ENCODE measurements at places on chromosomes 2 and 18.

GRCh38 chr18:76458522-76459311, 36.3 kb downstream of the ZNF516 start:
- no peak for DNase-seq

DNA sequence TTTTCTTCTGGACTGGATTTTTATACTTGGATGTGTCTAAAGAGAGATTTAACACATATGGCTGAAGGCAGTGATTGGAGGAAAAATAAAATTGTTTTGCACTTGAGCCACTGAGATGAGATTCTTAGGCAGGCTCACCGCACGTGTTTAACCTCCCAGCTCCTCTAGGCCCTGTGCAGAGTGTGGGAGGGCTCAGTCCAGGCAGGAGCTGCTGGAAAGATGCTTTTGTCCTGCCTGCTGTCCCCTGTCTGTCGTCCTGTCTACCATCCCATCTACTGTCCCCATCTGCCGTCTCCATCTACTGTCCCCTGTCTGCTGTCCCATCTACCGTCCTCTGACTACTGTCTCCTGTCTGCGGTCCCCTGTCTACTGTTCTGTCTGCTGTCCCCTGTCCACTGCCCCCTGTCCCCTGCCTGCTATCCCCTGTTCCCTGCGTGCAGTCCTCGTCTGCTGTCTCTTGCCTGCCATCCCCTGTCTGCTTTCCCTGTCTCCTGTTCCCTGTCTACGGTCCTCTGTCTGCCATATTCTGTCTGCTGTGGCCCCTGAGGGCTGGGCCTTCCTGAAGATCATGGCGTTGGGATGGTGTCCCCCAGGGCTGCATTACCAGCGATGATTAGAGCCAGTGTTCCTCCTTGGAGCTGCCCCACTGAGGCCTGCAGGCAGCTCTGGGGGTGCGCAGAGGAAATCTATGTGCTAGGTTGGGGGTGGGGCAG, 43.7 kb upstream of the HS6ST1 start:
- DNase-seq: no peak

DNA sequence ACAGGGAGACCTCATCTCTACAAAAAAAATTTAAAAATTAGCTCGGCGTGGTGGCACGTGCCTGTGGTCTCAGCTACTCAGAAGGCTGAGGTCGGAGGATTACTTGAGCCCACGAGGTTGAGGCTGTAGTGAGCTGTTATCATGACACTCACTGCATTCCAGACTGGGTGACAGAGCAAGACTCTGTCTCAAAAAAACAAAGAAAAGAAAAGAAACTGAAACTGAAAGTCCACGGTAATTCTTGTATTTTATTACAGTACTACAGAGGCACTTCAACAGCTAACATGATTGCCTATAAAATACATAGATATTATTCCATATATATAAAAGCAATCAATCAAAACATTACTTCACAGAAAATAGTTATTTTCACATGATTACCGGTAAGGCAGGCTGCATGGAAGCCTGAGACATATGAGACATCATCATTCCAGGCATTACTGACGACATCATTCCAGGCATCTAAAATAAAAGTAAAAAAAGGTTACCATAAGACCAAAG, 23.1 kb downstream of the PRPF40A start:
- DNase-seq: peak; percentile 62

DNA sequence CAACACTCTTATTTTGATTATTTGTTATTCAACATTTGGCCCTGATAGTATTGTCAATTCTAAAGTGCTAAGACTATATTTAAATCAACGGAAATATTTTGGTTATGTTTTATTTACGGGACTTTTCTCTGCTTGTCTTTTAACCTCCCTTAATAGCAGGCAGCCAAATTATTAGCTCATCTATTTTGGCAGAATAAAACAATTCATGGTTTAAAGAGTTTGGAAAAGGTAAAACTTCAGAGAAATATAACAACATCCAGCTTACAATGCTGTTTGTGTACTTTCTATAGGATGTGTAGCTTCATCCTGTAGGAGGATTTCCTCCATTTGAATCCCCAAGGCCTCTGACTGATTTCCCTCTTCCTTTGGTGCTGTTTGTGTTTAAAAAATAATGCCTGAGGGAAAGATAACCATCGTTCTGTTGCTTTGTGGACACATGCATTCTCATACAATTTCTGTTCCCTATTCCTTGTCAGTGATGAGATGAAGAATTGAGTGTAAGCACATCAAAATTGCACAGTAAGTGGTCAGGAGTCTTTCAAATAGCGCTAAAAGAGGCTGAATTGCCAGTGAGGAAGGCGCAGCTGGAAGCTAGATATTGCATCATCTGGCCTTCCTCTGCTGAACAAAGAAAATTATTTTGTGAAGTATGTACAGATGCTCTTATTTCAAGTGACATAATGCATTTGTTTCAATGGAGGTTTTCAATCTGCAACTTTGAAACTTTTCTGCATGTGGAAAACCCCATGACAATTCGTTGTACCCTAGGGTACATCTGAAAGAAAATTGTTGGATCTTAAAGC, 80.3 kb downstream of the CD28 start:
- no peak for DNase-seq

DNA sequence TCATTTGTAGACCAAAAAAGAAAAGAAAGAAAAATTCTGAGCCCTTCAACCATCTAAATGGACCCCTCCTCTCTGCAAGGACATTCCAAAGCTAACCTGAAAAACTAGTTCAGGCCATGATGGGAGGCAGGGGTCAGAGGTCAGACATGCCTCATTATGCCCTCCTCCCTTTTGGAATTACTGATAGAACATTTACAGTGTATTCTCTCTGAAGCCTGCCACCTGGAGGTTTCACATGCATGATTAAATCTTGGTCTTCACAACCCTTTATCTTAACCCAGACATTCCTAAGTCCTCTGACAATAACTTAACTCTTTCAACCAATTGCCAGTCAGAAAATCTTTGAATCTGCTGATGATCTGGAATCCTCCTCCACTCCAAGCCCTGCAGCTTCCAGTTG, 86.0 kb downstream of the SPP2 start:
- no peak for DNase-seq

DNA sequence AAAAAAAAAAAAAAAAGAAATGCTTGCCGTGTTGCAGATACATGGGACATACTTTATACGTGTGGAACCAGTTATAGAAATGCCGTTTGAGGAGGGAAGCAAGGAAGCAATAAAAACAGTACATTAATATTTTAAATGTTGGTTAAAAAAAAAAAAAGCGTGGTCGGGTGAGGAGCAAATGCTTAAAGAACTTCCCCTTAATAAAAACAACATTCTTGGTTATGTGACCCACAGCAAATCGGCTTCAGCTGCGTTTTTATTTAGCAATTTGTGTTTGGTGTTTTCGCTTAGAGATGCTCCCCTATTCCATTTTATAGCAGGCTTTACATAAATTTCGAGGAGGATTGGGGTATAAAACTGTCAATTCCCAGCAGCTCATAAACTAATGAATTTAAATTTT, 223.6 kb downstream of the LRRTM1 start:
- no peak for DNase-seq

GRCh38 chr2:11159574-11160170, 4.4 kb downstream of the SLC66A3 start:
- no peak for DNase-seq

DNA sequence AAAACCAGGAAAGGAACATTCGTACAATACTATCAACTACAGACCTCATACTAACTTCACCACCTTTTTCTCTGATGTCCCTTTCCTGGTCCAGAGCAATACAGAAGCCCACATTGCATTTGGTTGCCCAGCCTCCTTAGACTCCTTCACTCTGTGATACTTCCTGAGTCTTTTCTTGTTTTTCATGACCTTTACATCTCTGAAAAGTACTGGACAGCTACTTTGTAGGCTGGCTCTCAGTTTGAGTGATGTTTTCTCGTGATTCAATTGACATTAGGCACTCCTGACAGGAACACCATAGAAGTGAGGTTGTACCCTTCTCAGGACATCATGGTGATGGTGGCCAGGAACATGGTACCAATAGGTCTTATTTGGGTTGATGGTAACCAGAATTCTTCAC, 185.9 kb upstream of the SLC39A10 start:
- DNase-seq: no peak

DNA sequence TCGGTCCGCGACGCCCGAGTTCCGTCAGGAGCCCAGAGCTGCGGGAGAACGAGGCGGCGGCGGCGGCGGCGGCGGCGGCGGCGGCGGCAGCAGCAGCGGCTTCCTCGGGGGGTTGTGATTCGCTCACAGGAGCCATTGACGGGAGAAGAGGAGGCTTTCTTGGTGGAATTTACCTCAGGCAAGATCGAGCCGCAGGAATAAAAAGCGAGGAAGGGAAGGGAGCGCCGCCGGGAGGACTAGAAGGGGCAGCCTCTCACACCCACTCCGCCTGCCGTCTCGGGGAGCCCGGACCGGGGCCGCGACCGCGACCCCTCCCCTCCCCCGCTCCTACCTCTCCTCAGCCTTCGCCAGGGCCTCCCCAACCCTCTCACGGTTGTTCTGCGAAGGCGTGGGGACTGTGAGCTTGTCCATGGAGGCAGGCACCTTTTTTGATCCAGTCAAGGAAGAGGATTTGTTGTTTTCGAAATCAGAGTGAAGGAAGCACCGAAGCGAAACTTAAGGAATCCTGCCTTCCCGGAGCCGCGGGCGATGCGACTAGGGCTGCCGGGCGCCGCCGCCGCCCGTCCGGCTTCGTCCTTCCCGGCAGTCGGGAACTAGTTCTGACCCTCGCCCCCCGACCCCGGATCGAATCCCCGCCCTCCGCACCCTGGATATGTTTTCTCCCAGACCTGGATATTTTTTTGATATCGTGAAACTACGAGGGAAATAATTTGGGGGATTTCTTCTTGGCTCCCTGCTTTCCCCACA, 506 bp downstream of the BMPR2 start:
- DNase-seq: no peak

DNA sequence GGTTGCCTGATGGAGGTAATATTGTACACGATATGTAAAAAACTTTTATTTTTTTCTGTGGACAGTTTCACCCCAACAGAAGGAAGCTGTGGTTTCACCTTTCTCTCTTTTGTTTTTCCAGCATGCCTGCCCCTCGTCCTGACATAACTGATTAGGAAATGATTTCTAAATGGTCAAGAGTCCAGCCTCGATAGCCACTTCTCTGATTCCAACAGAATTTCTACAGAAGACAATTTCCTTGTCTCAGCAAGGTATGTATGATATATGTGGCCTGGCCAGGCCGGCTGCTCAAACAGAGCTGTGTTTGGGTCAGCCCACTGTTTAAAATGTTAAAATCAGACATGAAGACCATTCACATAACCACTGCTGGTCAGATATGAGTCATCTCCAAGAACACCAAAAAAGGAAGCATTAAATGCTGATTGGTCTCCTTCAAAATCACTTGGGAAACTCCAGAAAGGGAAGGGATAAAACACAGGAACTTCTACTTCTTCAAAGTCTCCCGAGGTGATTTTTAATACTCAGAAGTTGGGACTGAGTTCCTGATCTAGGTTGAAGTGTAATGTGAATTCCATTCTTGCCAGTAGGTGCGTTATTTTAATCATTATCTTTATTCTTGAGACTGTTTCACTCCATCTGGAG, 22.3 kb downstream of the ATP8B1 start:
- DNase-seq: peak; percentile 78

DNA sequence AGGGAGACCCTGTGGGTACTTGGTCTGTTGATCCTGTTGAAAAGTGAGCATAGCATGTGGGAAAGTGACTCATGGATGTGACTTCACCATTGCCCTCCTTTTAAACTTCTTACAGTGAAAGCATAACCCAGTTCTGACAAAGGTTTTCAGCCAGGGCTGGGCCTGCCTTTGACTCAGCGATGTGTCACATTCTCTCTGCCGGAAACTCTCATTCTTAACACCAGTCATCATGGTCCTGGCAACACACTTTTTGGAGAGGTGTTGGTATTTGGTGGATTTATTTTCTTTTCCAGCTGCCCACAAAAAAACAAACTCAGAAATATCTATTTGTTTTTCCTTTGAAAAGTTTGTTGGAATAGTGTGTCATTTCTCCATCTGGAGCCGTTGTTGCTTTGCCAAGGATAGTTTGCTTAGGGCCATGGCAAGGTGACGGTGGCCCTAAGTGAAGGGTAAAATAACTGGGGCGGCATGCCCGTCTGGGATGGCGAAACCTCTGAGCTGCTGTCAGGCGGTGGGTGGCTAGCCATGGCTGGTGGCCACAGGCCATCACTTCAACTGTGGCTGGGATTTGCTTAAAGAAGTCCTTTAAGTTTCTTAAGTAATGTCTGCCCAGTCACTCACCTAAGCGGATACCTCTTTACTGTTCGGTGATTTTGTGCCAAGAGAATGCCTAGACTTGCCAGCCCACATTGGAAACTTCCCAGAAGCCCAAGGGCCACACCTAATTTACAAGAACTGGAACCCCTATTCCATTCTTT, 123.3 kb downstream of the LTBP1 start:
- peak; percentile 98 for DNase-seq

DNA sequence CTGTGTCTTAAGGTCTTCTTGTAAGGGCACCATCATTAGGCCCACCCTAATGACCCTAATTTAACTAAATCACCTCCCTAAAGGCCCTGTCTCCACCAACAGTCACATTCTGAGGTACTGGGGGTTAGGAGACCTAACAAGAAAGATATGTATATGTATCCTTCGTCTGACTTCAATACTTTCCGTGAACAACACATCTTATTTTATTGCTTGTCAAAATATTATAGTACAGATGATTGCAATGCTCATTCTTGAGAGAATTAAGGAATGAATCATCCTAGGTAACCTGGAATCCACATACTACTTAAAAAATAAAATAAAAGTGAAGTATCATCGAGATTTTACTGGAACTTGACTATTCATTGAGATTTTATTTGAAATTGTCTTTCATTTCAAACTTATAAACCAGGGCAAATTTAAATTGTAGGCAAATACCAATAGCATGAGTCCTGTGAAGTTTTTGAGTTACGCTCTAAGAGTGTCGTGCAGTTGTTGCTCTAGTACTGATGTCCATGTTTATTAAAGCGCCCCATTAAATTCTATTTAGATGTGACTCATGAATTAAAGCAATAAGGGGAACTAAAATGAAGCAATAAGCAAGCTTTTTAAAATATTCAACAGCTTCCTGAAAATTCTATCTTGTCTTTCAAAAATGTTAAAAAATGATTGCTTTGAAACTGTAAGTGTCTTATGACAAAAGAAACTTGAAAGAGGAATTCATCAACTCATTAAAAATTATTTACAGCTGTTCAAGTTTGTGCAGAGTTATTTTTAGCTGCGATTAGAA, 40.0 kb downstream of the CCDC102B start:
- DNase-seq: no peak

DNA sequence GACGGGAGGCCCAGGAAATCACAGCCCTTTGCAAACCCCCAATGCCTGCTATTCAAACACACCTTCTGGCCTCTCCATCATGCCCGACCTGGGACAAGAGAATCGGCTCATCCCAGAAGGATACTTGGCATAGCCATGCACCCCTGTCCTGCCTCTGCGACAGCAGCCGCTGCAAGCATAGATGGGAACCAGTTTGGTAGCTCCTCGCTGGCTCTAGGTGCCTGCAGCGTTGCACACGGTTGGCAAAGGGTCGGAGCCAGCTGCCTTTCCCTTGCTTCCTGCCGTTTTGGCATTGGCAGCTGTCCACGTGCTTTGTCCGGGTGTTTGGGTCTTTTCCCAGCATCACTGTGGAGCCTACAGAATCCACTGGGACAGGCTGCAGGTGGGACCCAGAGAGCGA, 76.9 kb downstream of the TWIST2 start:
- DNase-seq: no peak
